ENCODE measurements at places on chromosomes 16 and 17.

GRCh38 chr17:41529491-41529915, 1.4 kb upstream of the KRT19 start:
- DNase-seq, result no peak

DNA sequence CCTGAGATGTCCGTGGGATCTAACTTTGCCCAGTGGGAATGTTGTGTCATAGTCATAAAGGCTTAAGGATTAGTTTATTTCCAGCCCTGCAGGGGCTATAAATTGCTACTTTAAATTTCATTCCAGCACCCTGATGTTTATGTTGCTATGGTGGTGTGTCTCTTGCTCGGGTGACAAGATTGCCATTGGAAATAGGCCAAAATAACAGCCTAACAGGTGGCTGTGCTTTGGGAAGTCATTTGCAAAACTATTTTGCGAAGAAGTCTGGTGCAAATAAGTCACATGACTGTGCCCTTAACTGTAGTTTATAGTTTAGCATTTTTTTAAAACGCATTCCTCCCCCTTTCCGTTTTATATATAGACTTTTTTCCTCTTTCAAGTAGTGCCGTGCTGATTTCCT, 23.1 kb downstream of the PITPNC1 start:
- no peak for DNase-seq

DNA sequence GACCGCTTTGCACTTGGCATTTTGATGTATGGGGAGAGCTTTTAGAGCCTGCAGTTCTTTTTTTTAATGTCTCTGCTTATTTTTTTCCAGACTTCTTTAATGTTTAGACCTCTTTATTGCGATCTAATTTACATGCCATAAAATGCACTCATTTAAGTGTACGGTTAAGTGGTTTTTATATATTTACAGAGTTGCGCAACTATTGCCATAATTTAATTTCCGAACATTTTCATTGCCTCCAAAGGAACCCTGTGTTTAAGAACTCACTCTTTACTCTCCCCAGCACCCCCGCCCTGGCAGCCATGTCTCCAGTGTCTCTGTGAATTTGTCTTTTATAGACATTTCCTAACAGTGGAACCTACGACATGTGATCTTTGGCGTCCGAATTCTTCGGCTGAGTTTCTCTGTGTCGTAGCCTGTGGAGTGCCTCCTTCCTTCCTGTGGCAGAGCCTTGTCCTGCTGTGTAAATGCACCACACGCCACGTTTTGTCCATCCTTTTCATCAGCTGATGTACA, 24.0 kb downstream of the ZNF750 start:
- DNase-seq, result no peak

GRCh38 chr17:13016881-13017654, 759 bp downstream of the ELAC2 start:
- no peak for DNase-seq

GRCh38 chr16:86272744-86273143, 237.6 kb upstream of the FOXF1 start:
- DNase-seq, result no peak

DNA sequence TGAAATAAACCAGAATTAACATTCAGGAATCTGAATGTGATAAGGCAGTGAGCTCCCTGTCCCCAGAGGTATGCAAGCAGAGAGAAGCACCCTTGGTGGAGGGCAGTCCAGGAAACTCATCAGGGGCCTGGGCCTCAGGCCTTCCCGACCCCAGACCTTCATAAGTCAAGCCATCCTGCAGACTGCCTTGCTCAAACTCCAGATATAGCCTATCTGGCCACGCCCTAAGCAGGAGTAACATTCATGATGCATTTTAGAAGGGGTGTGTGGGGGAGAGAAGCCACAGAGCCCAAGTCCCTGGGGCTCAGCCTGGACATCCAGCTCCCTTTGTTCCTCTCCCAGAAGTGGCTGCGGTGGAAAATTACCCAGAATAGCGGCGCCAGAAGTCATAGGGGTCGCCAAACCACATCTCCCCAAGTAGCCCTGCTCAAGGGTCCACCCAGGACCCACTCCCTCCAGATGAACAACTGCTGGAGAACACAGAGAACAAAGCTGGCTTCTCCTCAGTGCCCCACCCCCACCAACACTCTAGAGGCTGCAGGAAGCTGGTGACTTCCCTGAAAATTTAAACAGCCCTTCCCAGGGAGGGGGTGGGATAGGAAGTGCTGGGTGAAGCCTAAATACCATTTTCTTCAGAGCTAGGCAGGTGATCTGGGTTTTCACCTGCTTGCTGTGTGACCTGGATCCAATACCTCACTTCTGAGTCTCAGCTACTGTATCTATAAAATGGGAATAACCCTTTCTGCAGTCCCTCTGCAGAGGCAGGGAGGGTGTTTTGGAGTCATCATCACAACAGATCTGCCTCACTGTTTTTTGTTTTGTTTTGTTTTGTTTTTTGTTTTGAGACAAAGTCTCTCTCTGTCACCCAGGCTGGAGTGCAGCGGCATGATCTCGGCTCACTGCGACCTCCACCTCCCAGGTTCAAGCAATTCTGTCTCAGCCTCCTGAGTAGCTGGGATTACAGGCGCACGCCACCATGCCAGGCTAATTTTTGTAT, 1.5 kb upstream of the SREBF1 start:
- DNase-seq, result no peak

DNA sequence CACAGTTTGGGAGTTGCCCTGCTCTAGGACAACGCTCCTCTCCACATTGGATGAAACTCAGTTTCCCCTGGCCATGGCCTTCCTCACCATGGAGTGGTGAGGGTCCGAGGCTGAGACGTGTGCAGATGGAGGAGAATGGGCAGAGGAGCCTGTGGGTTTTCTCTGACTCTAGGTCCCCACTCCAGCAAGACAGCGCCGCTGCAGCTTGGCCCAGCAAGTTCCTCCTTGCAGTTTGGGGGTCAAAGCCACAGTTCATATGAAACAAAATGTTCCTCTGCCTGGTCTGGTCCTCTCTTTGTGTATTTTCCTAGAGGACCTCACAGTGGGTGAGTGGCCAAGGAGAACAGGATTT, 2.3 kb downstream of the C16orf54 start:
- DNase-seq, result no peak

DNA sequence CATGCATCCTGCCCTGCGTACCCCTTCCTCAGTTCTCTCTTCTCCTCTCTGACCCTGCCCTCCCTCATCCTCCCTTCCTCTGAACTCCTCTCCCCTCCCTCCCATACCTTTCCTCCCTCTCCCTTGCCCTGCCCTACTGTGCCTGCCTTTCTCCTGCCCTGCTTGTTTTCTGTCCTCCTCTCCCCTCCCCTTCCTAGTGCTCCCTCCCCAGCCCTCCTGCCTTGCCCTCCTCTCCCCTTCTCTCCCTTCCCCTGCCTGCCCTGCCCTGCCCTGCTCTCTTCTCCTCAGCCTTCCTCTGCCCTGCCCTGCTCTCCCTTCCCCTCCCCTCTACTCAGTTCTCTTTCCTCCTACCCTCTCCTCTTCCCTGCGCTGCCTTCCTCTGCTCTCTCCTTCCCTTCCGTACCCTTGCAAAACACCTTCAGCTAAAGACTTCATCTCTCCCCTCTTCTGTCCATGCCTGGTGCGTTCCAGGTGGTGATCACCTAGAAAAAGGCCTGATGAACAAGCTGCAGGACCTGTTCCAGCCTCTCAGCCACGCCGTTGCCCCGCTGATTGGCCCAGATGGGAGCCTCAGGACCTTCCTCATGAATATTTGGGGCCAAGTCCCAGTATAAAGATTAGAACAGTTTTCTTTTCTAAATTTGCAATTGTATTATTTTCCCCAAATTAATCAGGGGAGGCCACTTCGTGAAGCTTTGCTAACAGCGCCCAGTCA, 290.5 kb downstream of the CPPED1 start:
- DNase-seq, result no peak

- no peak for DNase-seq
Measured at GRCh38 chr17:65154770-65155589, 17.8 kb downstream of the RGS9 start.

DNA sequence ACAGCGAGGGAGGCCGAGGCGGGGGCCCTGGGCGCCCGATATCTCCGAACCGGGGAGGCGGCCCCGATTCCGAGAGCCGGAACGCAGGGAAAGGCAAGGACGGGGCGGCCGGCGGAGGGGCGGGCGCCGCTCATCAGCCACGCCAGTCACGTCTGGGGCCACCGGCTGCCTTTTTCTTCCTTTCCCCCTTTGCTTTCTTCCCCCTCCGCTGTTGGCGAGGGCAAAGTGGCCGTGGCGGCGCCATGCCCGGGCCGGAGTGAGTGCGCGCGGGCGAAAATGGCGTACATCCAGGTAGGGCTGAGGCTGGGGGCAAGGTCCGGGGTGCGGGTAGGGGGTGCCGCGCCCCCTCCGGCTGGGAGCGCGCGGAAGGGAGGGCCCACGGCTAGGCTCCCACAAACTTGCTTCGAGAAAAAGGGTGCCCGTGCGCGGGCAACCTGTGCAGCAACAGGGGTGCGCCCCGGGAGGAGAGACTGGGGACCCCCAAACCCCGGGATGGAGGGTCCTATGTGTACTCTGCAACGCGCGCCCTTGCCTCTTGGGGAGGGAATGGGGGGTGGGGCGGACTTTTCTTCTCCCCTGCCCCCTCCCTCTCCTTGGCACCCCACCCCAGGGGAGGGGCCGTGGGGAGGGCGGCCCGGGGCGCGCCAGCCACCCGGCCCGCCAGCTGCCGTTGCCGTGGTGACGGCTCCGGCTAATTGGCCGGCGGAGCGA, 486 bp downstream of the SYT17 start:
- no peak for DNase-seq

DNA sequence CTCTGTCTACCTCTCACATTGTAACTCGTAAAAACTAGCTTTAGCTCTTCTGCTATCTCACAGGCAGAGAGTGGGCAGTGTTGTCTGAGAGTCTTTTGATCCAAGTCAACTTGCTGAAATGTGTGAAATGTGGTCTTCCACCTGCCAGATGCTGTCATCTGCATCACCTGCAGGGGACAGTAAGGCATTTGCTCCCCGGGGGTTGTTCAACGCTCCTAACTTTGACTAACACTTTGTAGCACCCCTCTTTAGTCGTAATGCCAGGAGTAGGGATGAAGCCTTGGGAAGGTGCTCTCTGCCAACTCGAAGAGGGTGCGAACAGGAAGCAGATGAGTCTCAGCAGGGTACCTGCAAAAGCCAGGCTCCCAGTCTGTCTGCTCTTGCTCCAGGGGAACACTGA, 36.1 kb downstream of the SNX11 start:
- DNase-seq, result no peak

DNA sequence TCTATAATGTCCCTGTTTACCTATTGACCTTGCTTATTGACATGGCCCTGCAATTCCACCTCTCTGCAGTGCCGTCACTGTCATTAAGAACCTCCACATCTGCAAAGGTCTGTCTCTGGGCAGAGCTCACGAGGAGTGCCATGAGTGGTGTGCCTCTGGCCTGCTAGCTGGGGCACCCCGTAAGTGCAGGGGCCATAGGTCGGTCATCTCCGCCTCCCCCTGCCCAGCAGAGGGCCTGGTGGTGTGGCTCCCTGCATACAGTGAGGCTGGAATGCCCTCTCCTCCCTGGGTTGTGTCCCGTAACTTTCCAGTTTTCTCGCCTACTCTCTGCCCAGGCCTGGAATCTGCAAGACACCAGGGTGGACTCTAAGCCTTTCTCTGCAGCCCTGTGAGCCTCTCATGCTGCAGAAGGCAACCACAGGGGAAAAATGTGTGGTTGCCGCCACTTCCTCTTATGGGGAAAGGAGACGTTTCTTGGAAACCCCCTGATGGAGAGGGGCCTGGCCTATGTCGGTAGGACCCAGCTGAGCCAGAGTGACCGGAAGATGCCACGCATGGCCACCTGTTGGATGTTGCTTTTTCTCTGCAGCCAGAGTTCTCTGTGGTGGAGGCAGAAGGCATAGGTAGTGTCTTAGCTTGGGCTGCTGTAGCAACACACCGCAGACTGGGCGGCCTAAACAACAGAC, 2.7 kb upstream of the SNX20 start:
- DNase-seq, result no peak

GRCh38 chr17:2689411-2690164, 22.0 kb downstream of the CLUH start:
- DNase-seq, result no peak

DNA sequence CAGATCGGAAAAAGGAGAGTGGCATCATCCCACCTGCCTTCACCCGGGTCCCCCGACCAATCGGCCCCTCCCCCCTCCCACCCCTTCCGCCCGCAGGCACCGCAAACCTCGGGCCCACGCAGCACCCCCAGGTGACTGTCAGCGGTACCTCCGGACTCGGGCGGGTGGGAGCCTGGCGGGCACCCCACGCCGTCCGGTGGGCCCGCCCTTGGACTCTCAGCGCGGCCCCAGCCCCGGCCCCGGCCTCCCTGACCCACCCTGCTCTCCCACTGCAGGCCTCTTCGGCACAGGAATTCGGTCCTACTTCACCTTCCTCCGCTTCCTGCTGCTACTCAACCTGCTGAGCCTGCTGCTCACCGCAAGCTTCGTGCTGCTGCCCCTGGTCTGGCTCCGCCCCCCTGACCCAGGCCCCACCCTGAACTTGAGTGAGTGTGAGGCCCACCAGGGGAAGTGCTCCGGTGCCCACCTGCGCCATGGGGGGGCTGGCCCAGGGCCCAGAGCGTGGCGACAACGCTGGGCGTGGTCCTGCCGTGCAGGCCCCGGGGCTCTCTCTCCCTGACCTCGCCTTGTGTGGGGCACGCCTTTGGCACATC, 1.6 kb downstream of the TMC8 start:
- peak; percentile 40 for DNase-seq
